A172 (cell line): ENCODE measurements at places on chromosomes 11 and 22. TPM values are rescaled to one million over a fixed set of nuclear protein-coding genes. Genes with fewer than 3 reads are reported as not detected.

DBX1 gene
- total RNA-seq: not detected in 2 replicates

DGAT2 gene
- total RNA-seq: 15.2 and 15.9 TPM in 2 replicates

CCDC73 gene
- total RNA-seq: not detected in 2 replicates

OR9Q1 gene
- total RNA-seq: not detected in 2 replicates

ANKK1 gene
- not detected in 2 replicates for total RNA-seq

OR2AG1 gene
- not detected in 2 replicates for total RNA-seq

PRR33 gene
- not detected in 2 replicates for total RNA-seq

MMP12 gene
- 0.10 TPM in 2 replicates for total RNA-seq

CARNS1 gene
- 0.05 TPM in 1 of 2 replicates, not detected in the other for total RNA-seq

OR8G1 gene
- not detected in 2 replicates for total RNA-seq

KCTD21 gene
- 4.8 and 5.2 TPM in 2 replicates for total RNA-seq

RAB39A gene
- total RNA-seq: 0.62 and 1.3 TPM in 2 replicates

CHID1 gene
- 54.5 and 66.7 TPM in 2 replicates for total RNA-seq

MAP4K2 gene
- total RNA-seq: 30.8 and 40.5 TPM in 2 replicates

MS4A6E gene
- total RNA-seq: not detected in 2 replicates

IL10RA gene
- 0.12 TPM in 1 of 2 replicates, not detected in the other for total RNA-seq

TNNT3 gene
- 0.46 TPM in 1 of 2 replicates, not detected in the other for total RNA-seq

CD6 gene
- total RNA-seq: not detected in 2 replicates

OR8A1 gene
- not detected in 2 replicates for total RNA-seq

PGA5 gene
- 0.17 TPM in 1 of 2 replicates, not detected in the other for total RNA-seq

MYOD1 gene
- not detected in 2 replicates for total RNA-seq

RAG2 gene
- not detected in 2 replicates for total RNA-seq

APOL6 gene
- total RNA-seq: 2.6 and 3.3 TPM in 2 replicates

KRTAP5-9 gene
- total RNA-seq: not detected in 2 replicates

TMEM109 gene
- 46.9 and 92.9 TPM in 2 replicates for total RNA-seq

NEFH gene
- not detected in 2 replicates for total RNA-seq

SCYL1 gene
- total RNA-seq: 65.6 and 70.6 TPM in 2 replicates

DCHS1 gene
- total RNA-seq: 2.3 and 3.8 TPM in 2 replicates

SHISAL1 gene
- 2.6 and 3.1 TPM in 2 replicates for total RNA-seq
